Stimulated activated CD8-positive, alpha-beta memory T cell treated with anti-CD3 and anti-CD28 coated beads, Interleukin-4, amount 100 ng/mL, for 48 hours (primary cell): ENCODE measurements at places on chromosomes 5 and 9.

GRCh38 chr9:120787933-120788332 is 5.3 kb downstream of the FBXW2 start:
- DNase-seq: no peak

DNA sequence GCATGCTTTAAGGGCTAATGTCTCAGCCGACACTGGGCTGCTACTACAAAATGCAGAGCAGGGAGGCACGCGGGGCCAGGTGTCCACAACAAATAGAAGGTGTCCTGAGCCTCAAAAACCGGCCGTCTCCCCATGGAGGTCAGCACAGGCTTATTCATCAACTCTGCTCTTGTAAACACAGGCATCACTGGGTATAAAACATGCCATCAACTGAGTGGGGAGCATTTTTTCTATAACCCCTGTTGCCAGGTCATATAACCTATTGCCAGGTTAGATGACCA is 271.6 kb downstream of the AUH start:
- DNase-seq: no peak

DNA sequence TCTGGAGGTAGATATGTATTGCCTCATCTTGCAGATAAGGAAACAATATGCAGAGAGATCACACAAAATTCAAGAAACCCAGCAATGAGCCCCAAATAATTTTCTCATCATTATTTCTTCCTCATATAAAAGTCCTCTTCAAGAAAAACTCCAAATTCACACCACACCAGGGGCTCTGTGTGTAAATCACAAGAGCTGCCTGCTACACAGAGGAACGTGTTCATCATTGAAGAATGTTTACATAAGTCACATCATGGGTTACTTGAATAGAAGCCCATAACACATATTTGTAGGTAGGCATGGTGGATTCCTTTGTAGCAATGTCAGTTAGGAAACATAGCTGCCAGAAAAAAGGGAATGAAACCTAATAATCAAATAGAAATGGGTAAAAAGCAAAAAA is 308.1 kb upstream of the TLE4 start:
- DNase-seq: no peak

DNA sequence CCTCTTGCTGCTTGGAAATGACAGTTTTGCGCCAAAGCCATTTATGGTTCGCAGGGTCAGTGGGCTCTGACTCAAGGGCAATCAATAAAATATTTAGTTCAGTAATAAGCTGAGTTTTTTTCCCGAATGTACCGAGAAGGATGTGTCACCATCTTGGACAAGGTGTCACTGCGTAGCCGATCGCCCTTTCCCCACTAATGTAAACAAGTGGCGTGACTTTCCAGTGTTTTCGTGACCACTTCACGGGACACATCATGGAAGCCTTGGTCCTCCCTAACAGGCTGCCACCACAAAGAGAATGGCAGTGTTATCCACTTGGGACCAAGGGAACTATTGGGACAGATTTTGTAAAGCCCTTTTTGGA is 16.4 kb downstream of the ISL1 start:
- no peak for DNase-seq

- no peak for DNase-seq
These were observed 878 bp upstream of the HMCN2 start for GRCh38 chr9:130264414-130265350.

DNA sequence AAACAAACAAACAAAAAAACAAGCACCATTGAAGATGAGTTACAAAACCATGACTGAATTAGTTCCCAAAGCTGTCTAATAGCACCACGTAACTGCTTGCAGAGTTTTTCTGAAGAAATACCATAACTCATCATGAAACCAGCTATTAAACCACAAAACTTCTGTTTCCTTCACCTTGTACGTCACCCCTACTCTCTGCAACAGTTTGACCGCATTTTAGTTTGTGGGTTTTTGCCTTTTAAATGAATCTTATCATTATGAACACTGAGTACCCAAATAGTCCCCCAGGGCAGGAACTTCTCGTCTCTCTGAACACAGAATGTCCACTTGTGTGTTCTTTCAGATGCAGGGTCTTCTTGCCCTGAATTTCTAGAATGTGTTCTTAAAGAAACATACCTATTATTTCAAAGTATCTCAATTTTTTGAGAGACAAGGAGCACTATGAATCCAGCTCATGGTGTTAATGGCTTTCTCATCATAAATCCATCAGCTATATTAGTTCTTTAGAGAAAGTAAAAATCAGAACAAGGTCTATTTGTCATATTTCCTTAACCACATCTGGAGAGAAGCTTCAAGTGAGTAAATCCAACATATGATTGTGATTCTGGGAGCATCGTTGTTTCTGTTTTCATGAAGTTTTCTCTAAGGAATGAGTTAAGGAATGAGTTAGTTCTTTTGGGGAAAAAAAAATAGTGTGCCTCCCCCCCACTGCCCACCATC is 210.6 kb downstream of the AUH start:
- DNase-seq: no peak
